ENCODE measurements at places on chromosomes 13 and 19. TPM values are rescaled to one million over a fixed set of nuclear protein-coding genes. Genes with fewer than 3 reads are reported as not detected.

GRCh38 chr13:79581870-79582315 lies 100.9 kb downstream of the NDFIP2 start:
- ATAC-seq = no peak

DNA sequence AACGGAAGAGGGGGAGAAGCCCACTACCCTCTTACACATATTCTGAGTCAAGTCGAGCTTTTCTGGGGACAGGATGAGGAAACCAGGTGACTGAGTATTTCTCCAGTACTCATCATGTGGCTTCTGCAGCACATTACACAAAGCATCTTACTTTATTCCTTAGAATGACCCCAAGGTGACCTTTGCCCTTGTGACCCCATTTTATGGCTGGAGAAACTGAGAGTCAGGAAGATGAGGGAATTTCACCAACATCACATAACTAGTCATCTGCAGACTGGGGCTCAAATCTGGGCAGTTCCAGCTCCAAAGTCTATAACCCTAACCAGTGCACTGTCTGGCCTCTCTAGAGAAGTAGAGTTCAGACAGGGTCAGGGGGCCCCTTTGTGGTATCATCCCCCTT lies 707.0 kb downstream of the UQCRFS1 start:
- no peak for ATAC-seq

DNA sequence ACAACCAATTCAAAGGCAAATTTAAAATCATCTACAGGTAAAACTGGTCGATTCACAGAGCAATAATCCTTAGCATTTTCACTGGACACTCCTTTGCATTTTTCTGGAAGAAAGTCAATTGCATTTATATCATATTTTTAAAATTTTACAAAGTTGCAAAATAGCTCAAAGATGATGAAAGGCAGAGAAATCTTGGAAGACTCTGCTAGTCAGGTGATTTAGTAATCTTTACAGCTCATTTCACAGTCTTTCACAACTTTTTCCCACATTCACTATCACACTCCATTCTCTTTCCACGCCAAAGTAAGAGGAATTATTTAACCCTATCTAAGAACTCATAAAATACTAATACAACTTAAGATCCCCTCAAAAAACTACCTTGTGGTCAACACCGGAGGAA lies 1063.8 kb downstream of the EFNB2 start:
- ATAC-seq = no peak

DNA sequence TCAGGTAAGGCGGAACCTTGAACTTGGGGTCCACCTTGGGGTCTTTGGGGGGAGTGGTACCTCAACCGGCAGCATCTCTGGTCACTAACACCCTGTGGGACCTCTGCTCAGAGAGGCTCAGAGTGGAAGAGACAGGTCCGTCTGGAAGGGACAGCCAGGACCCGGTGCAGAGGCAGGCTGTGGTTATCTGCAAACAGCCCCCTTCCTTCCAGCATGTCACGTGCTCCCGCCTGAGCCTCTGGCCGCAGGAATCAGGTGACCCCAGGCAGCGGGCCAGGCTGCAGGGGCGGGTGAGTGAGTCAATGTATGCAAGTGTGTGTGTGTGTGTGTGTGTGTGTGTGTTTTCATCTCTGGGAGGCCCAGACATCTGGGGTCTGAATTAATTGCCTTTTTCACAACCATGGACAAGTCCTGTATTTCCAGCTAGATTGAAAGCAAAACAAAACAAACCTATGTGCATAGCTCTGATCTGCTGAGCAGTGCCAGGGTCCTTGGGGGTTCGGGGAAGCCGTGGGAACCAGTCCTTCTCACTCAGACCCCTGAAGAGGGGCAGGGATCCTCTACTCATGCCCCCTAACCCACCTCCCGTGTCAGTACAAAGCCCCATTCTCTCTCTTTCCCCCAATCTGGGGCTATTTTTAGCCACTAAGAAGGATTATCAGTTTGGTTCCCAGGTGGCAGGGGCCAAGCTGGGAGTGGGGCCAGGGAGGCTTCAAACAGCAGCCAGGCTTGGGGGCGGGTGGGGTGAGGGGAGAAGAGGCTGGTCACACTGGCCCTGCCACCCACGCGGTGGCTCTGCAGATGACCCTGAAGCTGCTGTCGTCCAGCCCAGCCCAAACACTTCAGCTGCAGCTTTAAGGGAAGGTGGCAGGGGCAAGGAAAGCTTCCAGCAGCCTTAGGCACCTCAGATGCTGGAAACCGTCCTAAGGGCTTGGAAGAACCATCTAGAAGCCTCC lies 31.4 kb downstream of the CERS4 start:
- ATAC-seq = peak; percentile 80

GRCh38 chr13:52034616-52035226 lies 10.2 kb downstream of the UTP14C start:
- ATAC-seq = no peak

DNA sequence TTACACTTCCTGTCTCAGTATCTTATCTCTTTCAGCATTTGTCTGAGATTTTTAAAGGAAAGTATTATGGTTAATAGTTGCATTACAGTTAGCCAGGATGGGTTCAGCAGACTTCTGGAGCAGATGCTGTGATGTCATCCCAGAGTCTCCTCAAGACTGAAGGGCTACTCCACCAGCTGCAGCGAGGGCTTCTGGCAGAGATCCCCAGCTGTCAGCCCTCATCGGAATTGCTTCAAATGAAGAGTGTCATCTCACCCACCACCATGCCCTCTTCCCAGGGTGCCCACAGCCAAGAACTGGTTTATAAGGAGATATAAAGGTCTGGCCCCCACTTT lies 84.4 kb downstream of the FAM216B start:
- ATAC-seq = no peak

- no peak for ATAC-seq
Measured at GRCh38 chr13:70896136-70896535, 787.9 kb upstream of the KLHL1 start.

DNA sequence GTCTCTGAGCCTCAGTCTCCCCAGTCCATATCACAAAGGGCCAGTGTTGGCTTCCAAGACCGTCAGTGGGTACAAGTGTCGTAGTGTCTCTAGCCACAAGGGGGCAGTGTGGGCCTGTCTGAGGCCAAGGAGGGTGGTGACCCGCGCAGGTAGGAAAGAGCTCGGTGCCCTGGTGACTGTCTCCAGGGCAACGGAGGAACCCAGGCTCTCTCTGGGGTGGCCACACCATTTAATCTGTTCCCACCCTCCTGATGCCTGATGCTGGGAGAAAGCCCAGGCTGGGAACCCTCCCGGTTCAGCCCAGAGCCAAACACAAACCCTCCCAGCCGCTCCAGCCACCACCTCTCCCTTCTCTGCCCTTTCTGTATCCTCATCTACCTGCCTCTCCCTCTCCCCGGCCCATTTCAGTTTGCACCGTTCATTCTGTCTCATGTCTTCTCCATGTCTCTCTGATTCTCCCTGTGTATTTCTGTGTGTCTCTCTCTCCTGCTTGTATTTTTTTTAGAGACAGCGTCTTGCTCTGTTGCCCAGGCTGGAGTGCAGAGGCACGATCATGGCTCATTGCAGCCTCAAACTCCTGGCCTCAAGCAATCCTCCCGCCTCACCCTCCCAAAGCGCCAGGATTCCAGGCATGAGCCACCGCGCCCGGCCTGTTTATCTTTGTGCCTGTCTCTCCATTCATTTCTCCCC lies 17.5 kb upstream of the MEIS3 start:
- ATAC-seq = peak; percentile 87

GRCh38 chr13:57925250-57925649 lies 293.7 kb downstream of the PCDH17 start:
- ATAC-seq = no peak

DNA sequence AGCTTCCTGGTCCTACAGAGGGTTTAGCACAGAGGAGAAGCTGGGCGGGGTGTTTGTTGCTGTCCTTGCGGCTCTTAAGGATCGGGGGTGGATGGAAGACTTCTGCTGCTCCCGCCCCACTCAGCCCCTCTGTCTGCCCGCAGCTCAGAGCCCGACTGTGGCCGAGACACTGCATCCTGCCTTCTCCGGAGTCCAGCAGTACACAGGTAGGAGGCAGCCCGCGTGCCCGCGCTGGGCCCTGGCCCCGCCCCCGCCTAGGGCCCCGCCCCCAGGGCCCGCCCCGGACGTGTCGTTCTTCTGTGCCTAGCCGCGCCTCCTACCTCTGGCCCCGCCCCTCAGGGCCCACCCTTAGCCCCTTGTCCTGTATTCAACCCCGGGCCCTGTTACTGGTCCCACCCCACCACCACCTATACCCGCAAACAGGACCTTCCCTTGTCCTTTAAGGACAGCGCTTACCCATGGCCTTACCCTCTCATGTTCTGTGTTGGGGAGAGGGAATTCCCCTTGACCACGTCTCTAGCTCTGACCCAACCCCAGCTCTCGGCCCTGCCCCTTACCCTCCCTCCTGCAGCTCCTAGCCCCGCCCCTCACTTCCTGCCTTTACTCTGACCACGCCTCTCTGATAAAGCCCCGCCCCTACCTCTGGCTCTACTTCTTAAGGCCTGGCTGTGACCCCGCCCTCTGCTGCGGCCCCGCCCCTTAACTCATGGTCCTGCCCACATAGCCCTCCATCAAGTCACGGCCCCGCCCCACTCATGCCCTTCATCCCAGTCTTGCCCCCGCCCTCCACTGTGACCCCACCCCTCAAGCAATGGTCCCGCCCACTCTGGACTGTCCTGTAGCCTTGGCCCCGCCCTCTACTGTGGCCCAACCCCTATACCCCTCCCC lies 60.5 kb downstream of the CELF5 start:
- peak; percentile 28 for ATAC-seq

DNA sequence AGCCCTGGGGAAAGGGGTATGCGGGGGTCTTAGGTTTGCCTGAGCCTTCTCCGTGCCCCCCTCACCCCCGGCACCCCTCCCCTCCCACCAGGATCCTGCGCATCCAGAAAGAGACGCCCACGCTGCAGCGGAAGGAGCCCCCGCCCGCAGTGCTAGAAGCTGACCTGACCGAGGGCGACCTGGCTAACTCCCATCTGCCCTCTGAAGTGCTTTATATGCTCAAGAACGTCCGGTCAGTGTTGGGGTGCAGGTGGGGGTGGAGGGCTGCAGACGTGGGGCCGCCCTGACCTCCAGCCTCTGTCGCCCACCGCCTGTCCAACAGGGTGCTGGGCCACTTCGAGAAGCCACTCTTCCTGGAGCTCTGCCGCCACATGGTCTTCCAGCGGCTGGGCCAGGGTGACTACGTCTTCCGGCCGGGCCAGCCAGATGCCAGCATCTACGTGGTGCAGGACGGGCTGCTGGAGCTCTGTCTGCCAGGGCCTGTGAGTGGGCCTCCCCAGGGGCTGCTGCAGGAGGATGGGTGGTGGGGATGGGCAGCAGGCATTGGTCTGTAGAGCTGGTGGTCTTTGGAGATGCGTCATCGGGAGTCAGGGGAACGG lies 4.4 kb downstream of the PNPLA6 start:
- ATAC-seq = no peak

- ATAC-seq = no peak
Measured at GRCh38 chr13:108407495-108407894, 138.0 kb downstream of the TNFSF13B start.

DNA sequence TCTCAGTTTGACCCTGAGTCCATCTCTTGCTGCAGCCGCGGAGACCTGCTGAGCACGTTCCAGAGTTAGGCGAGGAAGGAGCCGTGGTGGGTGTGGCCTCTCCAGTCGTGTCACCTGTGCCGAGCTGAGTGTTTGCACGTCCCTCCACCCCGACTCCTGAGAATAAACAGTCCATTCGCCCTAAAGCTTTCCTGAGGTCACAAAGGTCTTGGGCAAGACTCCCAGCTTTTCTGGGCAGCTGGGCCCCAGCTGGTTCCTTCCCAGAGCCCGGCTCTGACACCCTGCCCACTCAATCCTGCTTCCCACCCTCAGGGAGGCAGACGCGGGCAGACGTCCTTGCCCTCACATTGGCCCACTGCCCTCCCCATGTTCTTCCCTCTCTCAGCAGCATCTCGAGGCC lies 142.2 kb downstream of the KCTD15 start:
- no peak for ATAC-seq

- no peak for ATAC-seq
Measured at GRCh38 chr13:51501592-51502152, 48.8 kb upstream of the INTS6 start.

DNA sequence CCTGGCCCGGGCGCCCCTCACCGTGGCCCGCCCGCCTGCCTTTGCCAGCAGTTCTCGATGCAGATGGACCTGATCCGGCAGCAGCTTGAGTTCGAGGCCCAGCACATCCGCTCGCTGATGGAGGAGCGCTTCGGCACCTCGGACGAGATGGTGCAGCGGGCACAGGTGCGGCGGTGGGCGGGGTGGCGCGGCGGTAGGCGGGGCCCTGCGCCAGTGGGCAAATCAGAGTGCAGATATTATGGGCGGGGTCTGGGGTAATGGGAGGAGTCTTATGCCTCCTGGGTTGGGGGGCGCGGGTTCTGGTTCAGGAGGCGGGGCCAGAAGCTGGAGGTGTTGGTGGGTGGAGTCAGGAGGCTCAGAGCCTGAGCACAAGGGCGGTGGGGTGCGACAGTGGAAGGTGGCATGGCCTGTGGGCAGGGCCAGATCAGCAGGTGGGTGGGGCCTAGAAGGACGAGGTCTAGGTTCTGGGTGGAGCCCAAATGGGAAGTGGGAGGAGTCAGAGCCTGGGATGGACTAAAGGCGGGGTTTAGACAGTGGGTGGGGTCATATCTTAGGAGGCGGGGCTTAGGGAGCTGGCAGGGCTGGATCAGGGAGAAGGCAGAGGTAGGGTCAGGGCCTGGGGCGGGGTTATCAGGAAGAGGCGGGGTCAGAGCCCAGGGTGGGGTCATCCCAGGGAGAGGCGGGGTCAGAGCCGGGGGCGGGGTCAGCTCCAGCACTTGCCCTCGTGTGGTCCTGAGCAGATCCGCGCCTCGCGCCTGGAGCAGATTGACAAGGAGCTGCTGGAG lies 5.6 kb downstream of the APC2 start:
- ATAC-seq = peak; percentile 12

DNA sequence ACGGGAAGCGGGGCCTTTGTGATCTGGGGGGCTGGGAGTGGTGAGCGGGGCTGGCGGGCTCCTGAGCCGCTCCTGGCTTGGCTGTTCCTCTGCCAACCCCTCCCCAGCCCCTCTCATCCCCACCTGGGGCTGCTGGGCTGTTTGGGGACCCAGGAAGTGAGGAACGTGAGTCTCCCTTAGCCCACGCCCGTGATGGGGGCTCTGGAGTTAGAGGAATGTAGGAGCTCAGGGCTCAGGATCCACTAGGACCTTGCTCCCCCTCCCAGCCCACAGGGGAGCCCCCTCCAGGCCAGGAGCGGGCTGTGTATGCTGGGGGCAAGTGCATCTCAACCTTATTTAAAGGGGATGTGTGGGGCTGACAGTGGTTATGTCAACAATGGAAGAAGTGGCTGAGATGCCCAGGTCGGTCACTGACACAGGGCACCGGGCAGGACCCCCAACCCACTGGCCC lies 134.1 kb downstream of the URI1 start:
- no peak for ATAC-seq

GRCh38 chr19:4891066-4891465 lies 11.6 kb downstream of the ARRDC5 start:
- no peak for ATAC-seq

- ATAC-seq = no peak
Measured at GRCh38 chr13:30337061-30337610, 29.8 kb upstream of the KATNAL1 start.

- no peak for ATAC-seq
Measured at GRCh38 chr19:28301961-28302360, 911.0 kb downstream of the UQCRFS1 start.

- no peak for ATAC-seq
Measured at GRCh38 chr19:11092181-11092538, 2.9 kb downstream of the LDLR start.

The NDUFA11 gene
- 270 TPM for total RNA-seq

The C3 gene
- total RNA-seq = 246 TPM

The ARL11 gene
- 0.74 TPM for total RNA-seq

The CLIP3 gene
- total RNA-seq = 28.7 TPM

The MRPL4 gene
- 45.8 TPM for total RNA-seq

The ARHGAP33 gene
- 4.0 TPM for total RNA-seq

The ZNF791 gene
- total RNA-seq = 29.7 TPM

The MEIOSIN gene
- total RNA-seq = not detected

The SERTM1 gene
- not detected for total RNA-seq

Measured in gastroesophageal sphincter (tissue), 4 donors.